ENCODE measurements at places on chromosomes 5 and 9. TPM values are rescaled to one million over a fixed set of nuclear protein-coding genes. Genes with fewer than 3 reads are reported as not detected.

- no peak for DNase-seq
These were observed 35.1 kb downstream of the KCNIP1 start for GRCh38 chr5:170538696-170539586.

DNA sequence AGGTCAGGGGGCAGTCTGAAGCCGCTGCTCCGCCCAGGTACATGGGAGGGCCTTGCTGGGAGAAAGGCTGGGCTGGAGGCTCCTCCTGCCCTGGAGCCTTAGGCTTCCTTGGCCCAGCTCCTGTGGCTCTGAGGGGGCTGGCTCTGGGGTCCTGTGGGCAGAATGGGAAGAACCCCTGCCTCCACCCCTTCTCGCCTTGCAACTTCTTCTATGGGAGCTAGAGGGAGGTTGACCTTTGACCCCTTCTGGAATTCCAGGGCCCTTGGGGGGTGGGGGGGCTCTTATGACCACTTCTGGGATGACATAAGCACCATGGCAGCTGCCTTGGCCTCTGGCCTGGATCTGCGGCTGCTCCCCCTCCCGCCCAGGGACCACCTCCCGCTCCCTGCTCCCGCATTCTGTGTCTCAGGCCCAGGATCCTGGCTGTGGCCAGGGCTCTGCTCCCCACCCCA, 32.2 kb downstream of the IER5L start:
- DNase-seq = no peak

GRCh38 chr9:98563988-98564387, 144.7 kb downstream of the GABBR2 start:
- no peak for DNase-seq

DNA sequence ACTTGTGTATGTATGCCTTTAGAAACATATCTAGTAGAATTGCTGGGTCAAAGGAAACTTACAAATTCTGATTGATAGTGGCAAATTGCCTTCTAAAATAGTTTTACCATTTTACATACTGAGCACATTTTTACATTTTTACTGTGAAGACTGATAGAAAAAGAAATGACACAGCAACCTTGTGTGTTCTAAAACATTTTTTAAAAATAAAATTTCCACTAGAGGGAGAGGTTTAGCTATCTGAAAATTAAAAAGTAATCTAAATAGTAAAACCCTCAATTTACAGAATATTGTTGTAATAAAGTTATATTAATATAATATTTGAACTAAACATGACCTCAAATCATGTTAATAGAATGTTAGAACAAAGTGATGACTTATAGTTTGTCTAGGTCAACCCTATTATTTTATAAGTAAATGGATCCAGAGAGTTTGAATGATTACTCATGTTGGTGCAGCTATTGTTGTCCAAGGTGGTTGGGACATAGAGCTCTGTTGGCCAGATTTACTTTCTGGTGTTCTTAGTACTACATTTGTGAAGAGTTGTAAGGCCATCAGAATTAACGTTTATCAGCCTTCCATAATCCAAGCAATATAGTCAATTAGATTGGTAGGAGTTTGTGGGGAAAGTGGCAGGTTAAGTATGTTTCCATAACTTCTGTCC, 17.2 kb downstream of the CENPP start:
- DNase-seq = no peak

- DNase-seq = no peak
These were observed 268.0 kb downstream of the ADAMTSL1 start for GRCh38 chr9:18741945-18742344.

- no peak for DNase-seq
These were observed 658.4 kb downstream of the EFNA5 start for GRCh38 chr5:107012371-107012770.

GRCh38 chr5:134007581-134008265, 2.9 kb upstream of the VDAC1 start:
- DNase-seq = no peak

- no peak for DNase-seq
These were observed 72.8 kb downstream of the SHB start for GRCh38 chr9:37995961-37996818.

DNA sequence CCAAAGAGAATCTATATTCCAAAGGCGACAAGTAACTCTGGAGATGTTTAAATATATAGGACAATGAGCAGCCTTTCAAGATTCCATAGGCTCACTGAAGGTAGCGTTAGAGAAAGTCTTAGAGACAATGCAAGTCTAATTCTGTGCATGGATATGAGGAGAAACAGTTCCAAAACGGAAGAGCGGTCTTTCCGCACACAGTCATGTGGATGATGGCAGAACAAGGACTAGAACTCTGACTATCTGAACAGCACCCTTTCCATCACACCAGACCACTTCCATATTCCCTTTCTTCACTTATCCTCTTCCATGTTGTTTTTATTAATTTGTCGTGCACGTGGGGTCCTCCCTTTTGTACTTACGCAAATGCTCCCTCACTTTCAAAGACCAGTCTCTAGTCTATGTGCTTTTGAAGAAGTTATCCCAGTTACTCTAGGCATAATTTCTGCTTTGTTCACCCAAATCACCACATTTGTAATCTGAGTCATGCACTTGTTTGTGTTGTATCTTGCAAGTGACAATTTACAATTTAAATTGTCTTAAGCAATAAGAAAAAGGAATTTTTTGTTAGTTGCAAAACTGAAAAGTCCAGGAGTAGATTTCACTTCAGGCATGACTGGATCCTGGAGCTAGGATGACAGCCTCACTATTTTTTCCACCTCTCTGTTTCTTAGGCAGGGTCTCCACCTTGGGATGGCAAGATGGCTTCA, 116.0 kb upstream of the ADRA1B start:
- DNase-seq = no peak

GRCh38 chr9:113309204-113309813, 6.1 kb upstream of the RNF183 start:
- DNase-seq = no peak

DNA sequence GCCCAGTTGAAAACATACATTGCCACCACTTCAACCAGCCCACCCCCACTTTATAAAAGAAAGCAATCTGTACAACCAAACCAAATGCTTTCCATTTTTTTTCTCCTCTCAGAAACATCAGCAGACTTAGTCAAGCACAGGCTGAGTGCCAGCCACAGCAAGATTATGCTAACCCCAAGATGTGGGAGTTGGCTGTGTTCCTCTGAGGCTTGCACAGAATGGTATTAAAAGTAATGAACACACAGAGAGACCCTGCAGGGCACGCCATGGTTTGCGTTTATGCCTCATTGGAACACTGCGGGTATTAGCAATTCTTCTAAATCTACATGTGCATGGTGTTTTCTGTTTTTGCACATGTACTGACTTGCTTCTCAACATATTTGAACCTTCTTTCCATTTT, 419.9 kb upstream of the GRAMD2B start:
- DNase-seq = no peak

DNA sequence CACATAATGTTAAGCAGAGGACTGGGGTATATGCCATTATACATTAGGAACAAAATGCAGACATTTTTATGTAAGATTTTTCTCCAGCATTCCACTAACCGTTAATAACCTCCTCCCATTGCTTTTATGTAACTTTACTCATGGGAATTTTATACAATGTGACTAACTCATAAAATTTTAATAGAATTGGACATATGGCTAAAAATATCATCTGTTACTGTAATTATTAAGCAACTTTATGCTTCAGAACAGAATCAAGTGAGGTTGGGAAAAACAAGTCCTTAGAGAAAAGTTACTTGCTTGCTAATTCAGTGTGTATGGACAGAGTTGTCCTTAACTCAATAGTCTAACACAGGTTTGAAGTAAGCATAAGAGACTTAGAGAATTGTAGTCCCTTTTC, 54.8 kb upstream of the PCSK1 start:
- no peak for DNase-seq

- no peak for DNase-seq
These were observed 216.3 kb upstream of the ZNF608 start for GRCh38 chr5:124962735-124963134.

DNA sequence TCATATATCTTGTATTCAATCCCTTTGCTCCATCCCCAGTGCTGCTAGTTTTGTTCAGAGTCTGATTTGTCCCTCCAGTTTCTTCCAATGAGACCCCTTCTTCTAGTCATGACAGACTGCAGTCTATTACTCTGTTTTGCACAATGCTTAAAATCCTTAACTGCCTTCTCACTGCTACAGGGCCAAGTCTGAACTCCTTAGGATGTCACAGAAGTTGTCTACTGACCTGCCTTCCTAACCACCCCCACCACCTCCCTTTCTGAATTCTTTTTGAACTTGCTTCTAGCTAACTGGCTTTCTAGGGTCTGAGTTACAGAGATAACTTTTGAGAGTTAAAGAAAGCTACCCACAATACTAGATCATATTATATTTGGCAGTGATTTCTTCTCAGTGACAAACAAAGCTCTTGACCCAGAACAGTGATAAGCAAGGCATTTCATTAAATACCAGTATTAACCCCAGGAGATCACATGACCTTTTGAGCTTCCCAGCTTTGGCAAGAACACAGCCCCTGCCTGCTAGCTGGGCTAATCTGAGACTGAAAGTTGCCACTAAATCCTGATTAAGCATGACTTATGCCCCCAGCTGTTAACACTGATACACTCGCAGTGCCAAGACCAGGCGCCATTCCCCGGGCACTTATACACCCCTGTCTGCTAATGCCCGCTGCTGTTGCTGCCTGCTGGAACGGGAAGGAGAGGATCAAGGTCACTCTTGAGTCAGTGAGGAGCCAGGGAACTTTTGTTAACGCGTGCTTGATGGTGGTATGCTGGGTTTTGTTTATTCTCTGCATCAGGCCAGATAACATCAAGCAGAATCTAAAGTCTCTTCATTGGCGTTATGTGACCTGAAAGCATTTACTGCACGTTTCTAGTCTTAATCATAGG, 36.4 kb upstream of the ADAMTSL1 start:
- no peak for DNase-seq

DNA sequence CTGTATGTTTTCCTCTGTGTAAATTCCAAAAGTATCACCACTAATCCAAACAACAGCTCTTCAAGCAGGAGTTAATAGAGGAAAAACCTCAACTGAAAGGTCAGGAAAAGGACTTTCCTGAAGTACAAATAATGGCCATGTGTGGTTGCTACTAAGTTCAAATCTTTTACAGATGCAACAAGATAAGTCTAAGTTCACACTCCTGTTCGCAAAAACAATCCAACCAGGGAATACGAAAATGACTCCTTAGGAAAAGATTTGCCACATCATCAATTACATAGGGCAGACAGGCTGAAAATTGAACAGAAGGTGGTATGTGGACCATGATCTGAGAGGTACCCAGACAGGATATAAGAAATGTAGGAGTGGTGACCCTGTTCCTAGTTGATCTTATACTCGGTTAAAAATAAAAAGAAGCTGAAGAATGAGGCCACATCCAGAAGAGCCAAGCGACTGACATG, 210.2 kb downstream of the TSSK1B start:
- DNase-seq = no peak

GRCh38 chr9:89497257-89497963, 503 bp downstream of the SEMA4D start:
- no peak for DNase-seq

DNA sequence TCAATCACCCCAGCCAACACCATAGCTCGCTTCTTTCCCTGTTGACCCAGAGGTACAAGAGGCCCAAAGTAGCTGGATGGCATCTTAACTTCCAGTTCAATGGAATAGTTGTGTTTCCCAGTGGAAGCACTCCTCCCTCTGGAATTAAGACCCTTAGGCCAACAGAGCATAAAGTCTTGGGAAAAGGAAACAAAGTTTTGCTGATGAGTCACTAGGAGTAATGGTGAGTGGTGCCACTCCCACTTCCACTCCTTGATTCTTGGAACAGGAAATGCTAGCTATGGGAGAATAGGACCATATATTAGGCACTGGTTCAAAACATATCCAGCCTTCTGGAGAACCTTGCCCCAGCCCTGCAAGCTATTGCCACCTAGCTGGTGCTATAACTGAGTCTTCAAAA, 44.7 kb upstream of the LMX1B start:
- peak; percentile 26 for DNase-seq

GRCh38 chr9:109535365-109535764, 37.3 kb upstream of the PTPN3 start:
- DNase-seq = no peak

DNA sequence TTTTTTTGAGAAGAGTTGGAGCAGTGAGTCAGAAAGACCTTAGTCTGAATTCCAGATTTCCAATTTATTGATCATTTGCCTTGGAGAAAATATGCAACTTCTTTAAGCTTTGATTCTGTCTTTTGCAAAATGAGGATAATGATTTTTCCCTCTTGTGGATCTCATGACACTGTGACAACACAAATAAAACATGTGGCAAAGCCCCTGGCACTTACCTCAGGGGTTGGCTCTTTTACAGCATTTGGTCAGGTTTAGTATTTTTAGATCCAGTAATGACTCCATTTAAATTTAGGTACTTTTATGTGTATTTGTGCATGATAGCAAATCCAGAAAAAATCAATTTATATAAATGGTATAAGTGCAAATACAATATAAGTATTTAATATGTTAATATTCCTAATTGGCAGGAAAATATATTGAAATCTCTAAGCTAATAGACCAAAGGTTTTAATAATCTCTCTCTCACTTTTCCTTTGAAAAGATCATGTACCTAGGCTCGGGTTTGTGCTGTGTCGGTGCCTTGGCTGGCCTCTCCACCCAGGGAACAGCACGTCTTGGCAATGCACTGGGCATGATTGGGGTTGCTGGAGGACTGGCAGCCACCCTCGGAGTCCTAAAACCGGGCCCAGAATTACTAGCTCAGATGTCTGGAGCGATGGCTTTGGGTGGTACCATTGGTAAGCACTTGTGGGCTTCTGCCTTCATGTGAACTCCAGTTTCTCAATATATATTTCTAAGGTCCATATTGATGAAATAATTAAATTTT, 49.7 kb downstream of the NNT start:
- no peak for DNase-seq

GRCh38 chr5:71978216-71978615, 129.1 kb upstream of the MAP1B start:
- no peak for DNase-seq

DNA sequence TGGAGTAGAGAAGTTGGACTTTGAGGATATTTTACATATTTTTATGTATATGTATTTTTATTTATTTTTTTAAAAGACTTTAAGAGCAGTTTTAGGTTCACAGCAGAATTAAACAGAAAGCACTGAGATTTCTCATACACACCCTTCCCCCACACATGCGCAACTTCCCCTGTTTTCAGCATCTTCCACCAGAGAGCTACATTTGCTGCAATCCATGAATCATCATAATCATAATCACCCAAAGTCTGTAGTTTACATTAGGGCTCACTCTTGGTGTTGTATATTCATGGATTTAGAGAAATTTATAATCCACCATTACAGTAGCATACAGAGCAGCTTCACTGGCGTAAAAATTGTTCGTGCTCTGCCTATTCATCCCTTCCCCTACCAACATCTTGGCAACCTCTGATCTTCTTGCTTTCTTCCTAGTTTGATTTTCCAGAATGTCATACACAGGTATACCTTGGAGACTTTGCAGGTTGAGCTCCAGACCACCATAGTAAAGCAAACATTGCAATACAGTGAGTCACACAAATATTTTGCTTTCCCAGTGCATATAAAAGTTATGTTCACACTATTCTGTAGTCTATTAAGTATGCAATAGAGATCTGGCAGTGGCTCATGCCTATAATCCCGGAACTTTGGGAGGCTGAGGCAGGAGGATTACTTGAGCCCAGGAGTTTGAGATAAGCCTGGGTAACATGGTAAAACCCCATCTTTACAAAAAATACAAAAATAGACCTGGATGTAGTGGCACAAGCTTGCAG, 9.6 kb upstream of the CCDC171 start:
- DNase-seq = no peak

URM1 gene
- total RNA-seq = 47.3 TPM

IL33 gene
- total RNA-seq = 0.68 TPM

PLEKHG4B gene
- total RNA-seq = 5.4 TPM

STC2 gene
- total RNA-seq = 219 TPM

CFAP90 gene
- total RNA-seq = 0.34 TPM

PCDHAC2 gene
- total RNA-seq = 0.48 TPM

PITX1 gene
- not detected for total RNA-seq

HNRNPA0 gene
- 14.7 TPM for total RNA-seq

PCA3 gene
- total RNA-seq = not detected

PCDHB9 gene
- 0.71 TPM for total RNA-seq

Data from kidney epithelial cell (primary cell).